ENCODE measurements at places on chromosomes 4 and X.

- no peak for DNase-seq
Measured at GRCh38 chr4:174794543-174795094, 34.4 kb downstream of the GLRA3 start.

DNA sequence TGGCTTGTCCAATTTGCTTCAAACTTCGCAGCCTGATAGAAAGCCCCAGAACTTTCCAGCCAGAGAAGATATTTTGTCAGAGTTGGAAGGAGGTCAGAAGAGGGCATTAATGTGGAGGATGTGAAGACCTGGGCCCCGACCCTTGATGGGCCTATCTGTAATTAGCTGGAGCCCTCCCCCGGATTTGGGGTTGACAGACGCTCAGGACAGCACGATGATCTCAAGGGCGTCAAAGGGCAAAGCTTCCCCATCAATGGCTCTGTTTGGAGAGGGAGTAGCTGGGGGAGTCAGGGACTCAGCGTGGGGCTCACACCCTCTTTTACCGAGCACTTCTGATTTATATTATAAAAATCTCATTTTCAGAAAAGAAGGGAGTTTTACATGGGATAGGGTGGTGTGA is 59.0 kb upstream of the PPP2R3B start:
- no peak for DNase-seq

DNA sequence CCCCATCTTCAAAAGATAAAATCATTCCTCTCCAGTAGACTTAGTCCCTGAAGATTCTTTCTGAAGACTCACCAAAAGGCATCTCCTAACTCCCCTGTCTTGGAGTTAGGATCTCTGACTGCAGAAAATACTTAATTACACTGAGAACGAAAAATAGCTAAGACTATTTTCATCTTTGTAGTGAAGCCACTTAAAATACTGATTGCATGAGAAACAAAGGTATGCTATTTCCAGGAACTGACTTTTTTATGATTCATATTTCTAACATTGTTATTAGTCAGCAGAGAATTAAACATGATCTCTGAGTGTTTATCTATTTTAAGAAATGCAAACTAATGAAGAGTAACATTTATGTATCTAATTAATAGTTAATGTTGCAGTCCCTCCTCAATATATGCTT is 71.8 kb upstream of the NR3C2 start:
- no peak for DNase-seq

DNA sequence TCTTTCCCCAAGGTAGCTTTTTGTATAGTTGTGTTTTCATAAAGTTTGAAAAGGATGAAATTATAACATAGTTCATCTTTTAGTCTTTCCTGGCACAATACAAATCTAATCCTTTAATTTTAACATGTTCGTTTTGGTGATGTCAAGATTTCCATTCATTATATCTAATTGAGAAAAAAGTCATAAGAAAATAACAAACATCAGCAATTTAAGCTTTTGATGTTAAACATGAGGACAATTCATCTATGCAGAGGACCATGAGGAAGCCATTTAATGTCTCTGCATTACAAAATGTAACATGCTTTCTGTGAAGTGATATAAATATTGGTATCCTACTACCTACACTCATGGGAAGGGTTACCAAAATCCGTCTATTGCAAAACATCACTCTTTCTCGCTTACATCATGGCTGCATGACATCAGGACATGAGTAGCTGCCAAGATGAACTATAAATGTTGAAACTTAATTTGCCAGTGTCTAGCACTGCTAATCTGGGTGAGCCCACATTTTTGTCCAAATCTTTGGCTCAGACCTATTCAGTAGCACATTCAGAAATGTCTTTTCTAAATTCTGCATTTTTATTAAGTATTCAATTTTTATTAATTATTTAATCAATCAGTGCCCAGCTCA is 9.5 kb downstream of the EPGN start:
- DNase-seq: no peak

- no peak for DNase-seq
Measured at GRCh38 chr4:58063404-58064160, 953.4 kb upstream of the IGFBP7 start.

- DNase-seq: no peak
Measured at GRCh38 chr4:24195991-24196736, 306.3 kb upstream of the PPARGC1A start.

DNA sequence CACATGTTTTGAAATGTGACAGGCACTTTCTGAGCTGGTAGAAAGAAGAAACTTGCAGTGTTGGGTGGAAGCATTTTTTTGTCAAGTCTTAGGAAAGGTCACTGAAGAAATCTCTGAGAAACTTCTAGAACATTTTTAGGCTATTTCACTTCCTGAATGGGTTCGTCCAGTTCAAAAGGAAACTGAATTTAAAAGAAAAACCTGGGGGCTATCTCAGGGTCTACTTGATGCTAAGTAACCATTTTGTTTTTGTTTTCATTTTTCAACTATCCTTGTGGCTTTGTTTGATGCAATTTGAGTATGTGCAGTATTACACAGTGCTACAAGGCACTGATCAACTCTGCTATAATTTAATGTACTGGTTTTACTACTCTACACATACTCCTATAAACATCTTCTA is 34.0 kb upstream of the AMOT start:
- DNase-seq: no peak

DNA sequence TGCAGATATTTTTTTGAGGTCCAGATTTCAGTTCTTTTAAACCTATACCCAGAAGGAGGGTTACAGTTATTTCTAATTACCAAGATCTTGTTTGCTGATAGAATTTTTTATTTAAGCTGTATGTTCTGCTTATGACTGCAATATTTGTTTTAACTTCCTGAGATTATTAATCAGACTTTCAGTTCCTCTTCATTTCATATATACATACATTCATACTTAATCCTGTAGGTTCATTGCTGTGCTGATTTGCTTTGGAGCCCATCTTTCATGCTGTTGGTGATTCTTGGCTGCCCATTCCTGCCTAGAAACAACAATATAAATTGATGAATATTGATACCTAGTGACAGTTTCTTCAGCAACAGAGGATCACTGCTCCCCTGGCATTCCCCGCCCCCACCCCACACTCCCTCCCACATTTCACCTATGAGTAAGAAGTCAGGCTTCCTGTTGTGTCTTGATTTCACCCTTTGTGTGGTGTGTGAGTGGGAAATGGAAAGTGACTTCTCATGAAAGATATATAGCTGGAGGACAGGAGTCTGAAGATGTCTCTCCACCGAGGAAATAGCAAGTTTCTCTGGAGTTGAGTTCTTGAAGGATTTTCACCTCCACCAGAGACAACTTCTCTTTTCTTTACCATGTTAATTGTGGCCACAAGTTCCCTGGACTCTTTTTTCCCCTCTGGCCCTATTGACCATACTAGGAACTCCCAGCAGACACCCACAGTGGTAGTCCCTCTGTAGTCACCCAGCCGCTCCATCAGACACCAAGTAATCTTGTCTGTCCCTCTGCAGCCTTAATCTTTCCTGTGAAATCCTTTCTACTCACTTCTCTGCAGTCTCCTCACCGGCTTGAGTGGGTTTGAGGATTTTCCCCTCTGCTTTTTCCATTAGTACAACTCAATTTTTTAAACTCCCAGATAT is 118.4 kb downstream of the ASB9 start:
- no peak for DNase-seq

GRCh38 chr4:73012673-73013072 is 56.8 kb downstream of the COX18 start:
- no peak for DNase-seq

DNA sequence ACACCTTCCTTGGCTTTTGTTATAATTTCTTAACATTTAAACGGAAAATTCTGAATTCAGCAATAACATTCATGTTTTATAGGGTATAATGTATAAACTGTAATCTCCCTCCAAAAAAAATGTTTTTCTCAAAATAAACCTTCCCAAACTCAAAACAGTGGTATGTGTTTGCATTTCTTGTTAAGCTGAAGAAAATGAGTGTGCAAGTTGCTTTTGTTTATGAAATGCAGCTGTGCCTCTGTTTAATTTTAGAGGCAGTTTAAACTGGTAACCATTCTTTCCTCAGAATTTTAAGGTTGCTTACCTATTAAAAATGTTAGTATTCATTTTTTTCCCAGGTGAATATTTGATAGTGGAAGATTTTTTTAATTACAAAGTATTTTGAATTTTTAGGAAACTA is 105.0 kb upstream of the ANKRD50 start:
- no peak for DNase-seq

GRCh38 chr4:7352486-7352885 is 82.2 kb downstream of the PSAPL1 start:
- no peak for DNase-seq

- DNase-seq: no peak
Measured at GRCh38 chr4:119113033-119113655, 22.5 kb upstream of the MYOZ2 start.

DNA sequence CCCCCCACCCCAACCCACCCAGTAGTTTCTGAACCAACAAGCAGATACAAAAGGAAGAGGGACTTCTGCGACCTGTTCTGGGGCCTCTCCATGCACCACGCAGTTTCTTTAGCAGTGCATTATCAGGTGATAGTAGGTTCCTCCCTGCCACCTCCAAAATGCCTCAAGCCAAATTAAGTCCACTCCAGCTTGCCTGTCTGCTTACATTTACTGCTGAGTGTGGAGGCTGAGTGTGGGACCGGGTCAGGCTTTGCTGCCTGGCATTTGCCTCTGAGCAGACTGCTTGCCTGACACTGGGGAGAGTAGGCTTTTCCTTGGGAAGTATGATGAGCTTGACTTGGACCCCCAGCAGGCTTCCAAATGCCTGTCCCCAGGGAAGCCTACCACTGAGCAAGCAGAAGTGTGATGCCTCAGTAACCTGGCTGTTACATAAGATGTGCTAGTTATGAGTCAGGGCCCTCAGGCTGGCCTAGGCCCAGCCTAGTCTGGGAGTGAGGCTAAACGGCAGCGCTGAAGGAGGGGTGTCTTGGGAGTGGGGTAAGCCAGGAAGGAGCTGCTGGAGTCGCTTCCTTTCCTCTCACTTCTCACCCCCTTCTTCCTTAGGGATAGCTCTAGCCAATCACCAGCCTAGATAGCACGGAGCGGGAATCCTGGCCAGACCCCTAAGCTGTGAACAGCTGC is 9.0 kb downstream of the TSC22D3 start:
- no peak for DNase-seq

DNA sequence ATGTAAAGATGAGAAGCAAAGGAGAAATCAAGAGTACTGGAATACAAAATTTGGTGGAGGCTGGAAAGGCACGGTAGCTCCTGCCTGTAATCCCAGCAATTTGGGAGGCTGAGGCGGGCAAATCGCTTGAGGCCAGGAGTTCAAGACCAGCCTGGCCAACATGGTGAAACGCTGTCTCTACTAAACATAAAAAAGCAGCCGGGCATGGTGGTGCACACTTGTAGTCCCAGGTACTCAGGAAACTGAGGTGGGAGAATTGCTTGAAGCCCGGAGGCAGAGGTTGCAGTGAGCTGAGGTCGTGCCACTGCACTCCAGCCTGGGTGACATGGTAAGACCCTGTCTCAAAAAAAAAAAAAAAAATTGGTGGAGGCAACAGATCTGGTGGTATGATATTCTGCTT is 1086.0 kb downstream of the NLGN4X start:
- no peak for DNase-seq

DNA sequence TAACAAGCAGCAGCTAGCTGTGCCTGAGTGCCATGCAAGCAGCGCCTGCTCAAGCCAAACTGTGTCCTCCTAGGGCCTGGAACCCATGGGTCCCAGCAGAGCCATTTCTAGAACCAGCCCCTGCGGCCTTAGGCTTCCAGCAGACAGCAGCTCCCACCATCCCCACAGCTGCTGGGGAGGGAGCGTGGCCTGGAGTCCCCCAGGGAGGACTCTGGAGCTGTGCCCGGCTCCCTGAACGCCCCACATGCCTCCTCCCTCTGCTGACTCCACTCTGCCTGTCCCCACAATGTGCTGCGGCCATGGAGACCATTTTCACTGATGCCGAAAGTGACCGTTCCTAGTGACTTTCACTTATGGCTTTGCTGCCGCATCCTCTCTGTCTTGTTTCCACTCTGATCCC is 45.9 kb downstream of the GAK start:
- DNase-seq: no peak
